ENCODE measurements at places on chromosomes 4 and X.

DNA sequence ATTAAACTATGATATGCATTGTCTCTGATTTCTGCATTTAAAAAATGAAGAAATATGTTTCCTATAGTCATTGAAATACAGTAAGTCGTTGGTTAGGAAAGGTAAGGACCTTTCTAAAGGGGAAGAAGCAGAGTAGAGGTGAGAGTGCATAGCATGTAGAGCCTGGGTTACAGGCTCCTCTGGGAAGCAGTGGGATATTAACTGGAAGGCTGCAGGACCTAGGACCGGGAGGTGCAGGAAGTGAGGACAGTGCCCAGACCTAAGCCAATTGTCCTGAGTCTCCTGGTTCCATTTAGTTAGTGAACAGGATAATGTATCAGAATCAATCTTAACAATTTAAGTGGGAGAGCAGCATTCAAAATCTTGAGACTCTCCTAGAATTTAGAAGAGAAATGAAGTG, 237.1 kb upstream of the NUDT6 start:
- DNase-seq: no peak

DNA sequence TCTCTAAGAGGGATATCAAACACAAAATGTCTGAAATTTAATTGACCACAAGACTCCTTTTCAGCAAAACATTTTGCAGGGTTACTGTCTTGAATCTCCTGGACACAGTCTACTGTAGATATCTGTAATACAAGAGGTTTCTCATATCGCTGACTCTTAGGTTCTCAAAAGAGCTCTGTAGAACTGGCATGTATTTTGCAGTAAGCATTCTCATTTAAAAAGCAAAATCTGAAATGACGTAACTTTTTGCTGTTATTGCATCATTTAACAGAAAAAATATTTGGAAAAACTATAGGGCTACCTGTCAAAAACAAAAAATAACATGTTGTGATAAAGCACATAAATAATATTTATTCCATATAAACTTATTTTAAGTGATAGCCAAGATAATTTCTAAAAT, 114.2 kb downstream of the CDS1 start:
- no peak for DNase-seq

DNA sequence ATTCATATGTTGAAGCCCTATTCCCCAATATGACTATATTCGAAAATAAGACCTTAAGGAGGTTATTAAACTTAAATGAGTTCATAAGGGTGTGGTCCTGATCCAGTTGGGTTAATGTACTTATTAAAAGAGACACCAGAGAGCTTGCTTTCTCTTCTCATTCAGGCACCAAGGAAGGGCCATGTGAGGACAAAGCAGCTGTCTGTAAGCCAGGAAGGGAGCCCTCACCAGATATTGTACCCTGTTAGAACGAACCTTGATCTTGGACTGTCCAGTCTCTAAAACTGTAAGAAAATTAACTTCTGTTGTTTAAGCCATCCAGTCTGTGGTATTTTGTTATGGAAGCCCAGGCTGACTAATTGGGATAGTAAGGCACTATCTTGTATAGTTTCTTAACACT, 9.1 kb upstream of the YTHDC1 start:
- no peak for DNase-seq

- peak; percentile 19 for DNase-seq
Measured at GRCh38 chrX:119685225-119686066, 7.5 kb downstream of the SEPTIN6 start.

- no peak for DNase-seq
Measured at GRCh38 chrX:9926002-9926401, 41.2 kb upstream of the CLDN34 start.

DNA sequence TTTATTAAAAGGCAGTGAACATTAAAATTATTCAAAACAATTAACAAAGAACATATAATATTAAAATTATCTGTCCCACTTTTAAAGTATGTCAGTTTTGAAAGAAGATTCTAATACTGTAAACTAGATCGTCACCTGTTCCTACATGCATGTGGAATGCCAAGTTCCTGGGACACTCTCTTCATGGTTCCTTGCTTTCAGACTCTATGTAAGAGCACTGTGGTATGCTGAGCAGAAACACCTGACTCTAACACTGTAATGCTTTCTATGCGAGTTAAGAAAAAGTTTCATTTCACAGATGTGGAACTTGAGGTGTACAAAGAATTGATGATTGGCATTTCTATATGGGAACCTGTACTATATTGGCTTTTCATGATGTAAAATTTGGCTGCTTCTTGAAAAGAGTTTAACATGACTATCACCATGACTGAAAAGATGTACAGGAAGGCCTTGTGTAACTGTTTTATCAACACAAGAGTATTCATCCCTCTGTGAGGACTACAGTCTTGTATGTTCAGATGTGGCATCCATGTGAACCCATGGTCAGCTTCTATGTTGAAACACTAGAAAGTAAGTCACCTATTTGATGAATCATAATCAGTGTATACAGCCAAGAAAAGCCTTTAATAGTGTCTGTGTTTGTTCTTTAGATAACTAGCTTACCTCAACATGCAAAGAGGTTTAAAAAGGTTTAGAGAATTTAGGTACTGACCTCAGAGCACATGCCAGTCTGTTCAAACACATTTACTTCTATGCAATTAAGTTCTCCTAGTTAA, 354.5 kb downstream of the ARHGAP24 start:
- no peak for DNase-seq

- no peak for DNase-seq
Measured at GRCh38 chr4:73213916-73214653, 44.5 kb downstream of the ANKRD17 start.

- no peak for DNase-seq
Measured at GRCh38 chrX:46627711-46628419, 54.3 kb downstream of the CHST7 start.

DNA sequence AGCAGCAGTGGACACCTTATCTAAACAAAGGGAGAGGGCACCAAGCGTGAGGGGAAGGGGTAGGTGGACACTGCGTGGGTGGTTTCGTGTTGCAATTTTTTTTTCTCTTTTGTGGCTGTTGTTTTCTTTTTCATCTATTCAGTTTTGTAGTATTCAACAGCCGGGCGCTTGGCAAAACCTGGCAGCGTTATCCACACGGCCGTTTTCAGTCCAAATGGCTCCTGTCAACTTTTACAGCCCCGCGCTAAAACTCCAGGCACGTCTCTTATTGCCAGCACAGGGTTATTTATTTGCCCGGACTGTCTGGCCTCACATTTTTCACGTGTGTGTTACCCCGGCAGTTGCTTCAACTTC, 192.2 kb downstream of the BCOR start:
- no peak for DNase-seq

DNA sequence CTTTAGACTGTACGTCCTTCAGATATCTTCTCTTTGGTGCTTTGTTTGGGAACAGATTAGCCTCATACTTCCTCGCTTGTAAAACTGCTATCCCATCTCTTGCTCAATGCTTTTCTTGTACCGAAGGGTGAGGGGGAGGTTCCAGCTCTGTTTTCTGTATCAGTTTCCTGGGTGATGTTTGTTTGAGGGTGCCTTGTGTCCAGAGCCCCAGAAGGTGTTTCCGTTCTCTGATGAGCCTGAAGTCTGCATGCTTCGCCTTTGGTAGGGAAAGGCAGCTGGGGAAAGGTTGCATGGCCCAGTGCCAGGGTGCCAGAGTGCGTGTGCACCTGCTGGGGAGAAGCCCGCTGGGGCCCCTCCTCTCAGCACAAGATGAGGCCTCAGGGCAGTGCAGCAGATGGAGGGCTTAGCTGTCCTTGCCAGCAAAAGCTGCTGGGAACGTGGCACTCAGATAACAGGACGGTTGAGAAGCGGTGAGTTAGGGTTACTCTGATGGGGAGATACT, 73.7 kb downstream of the TBL1X start:
- no peak for DNase-seq

DNA sequence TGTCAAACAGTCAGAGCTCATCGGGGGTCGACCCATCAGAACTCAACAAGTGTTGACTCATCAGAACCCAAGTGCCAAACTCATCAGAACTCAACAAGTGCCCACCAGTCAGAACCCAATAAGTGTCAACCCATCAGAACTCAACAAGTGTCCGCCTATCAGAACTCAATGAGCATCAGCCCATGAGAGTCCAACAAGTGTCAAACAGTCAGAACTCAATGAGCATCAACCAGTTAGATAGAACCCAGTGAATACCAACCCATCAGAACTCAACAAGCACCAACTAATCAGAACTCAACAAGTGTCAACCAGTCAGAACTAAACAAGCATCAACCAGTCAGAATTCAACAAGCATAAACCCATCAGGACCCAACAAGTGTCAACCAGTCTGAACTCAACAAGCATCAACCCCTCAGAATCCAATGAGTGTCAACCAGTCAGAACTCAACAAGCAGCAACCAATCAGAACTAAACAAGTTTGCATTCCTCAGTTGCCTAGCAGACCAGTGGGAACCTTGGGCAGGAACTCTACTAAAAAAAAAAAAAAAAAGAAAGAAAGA, 115.3 kb downstream of the PRKX start:
- no peak for DNase-seq

DNA sequence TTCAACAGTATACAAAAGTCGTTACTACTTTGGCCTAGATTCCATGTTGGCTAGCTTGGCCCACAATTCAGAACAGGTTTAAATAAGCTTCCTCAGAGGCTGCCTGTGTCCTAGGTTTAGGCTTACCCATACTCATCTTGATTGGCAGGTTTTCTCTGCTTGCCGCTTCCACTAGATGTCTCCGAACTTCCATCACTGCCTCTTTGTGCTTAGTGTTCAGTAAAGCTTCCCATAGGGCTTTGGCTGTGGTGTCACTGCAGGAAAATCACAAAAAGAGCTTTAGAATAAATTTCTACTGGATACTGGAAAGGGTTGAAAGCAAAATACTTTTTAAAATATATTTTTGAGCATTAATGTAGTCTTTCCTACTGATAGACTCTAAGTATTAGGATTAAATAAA, 52.4 kb downstream of the SCFD2 start:
- DNase-seq: no peak

DNA sequence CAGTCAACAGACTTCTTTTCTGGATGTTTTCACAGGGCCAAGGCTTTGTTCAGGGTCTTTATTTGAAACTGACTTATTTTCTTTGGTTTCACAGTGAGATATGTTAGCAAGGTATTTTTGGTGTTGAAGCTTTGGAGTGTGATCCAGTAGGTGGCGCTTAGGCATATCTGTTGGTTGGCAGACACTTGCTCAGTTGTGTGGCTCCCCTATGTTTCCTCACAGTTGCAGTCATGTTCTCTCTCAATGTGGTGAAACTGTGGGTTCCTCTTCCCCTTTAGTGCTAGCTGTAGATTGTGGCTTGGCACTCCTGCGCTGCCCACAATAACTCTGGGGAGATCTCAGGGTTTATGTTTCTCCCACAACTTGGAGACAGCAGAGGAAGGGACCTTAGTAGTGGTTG, 460.8 kb downstream of the SLITRK2 start:
- no peak for DNase-seq

- DNase-seq: no peak
Measured at GRCh38 chr4:27463816-27464215, 603.2 kb downstream of the STIM2 start.

Data from stimulated activated naive CD4-positive, alpha-beta T cell (primary cell).